Effector memory CD4-positive, alpha-beta T cell (primary cell): ENCODE measurements at places on chromosomes 1 and 21.

DNA sequence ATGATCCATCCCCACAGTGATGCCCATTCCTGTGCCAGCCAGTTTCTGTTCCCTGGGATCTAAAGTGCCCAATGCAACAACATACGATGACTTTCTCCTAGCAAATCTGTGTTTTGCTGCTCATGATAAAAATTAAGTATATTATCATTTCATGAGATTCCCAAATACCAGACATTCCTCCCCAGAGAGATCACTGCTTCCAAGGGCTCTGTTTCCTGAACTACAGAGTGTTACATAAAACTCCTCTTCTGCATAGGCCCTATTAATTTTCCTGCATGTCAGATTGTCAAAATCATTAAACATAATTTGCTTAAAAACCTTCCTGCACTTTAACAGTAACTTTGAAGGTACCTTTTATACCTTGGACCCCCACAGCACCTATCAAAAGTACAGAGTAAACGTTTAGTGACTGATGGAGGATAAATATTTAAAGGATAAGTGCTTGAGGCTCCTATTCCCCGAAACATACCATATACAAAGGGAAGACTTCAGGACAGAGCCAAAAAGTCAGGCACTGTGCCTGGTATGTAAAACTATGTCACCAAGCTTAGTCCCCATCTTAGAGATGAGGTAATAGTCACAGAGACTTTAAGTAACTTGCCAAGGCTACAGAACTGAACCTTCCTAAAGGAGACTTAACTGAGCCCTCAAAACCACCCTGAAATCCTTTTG lies 50.2 kb downstream of the SLC25A24 start:
- DNase-seq: no peak

GRCh38 chr21:39153373-39153772 lies 29.9 kb downstream of the PSMG1 start:
- no peak for DNase-seq

GRCh38 chr1:84538599-84538998 lies 32.2 kb upstream of the GNG5 start:
- DNase-seq: no peak

GRCh38 chr1:113975211-113975895 lies 3.9 kb upstream of the OLFML3 start:
- DNase-seq: no peak

DNA sequence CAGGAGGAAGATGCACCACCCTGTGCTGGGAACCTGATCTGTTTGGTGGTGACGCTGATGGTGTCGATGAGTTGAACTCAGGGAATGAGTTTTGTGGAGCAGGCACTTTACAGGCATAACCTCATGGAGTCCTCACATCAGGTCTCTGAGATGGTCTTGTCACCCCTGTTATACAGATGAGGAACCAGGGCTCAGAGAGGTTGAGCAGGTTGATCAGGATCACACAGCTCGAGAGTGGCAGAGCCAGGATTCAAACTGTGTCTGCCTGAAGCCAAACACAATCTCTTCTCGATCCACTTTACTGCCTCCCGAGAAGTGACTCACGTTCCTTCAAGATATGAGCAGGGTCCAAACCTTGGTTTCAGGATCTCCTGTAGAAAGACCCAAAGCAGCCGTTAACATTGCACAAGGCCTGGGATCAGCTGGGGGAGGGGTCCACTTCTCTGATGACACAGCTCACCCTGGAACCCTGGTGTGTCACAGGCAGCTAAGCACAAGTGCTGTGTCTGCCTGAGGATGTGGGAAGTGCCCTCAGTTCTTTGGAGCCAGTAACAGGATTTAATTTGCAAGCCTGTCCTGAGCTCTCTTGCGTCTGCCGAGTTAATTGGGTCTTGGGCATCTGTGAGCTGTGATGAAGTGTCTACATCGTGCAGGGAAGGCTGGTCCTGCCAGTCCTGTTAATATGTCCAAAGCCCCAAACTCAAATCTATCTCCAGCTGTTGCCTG lies 65.4 kb upstream of the STUM start:
- DNase-seq: no peak

GRCh38 chr21:34021726-34022125 lies 51.7 kb upstream of the MRPS6 start:
- no peak for DNase-seq

- no peak for DNase-seq
Measured at GRCh38 chr21:19076031-19076430, 672.4 kb upstream of the TMPRSS15 start.

DNA sequence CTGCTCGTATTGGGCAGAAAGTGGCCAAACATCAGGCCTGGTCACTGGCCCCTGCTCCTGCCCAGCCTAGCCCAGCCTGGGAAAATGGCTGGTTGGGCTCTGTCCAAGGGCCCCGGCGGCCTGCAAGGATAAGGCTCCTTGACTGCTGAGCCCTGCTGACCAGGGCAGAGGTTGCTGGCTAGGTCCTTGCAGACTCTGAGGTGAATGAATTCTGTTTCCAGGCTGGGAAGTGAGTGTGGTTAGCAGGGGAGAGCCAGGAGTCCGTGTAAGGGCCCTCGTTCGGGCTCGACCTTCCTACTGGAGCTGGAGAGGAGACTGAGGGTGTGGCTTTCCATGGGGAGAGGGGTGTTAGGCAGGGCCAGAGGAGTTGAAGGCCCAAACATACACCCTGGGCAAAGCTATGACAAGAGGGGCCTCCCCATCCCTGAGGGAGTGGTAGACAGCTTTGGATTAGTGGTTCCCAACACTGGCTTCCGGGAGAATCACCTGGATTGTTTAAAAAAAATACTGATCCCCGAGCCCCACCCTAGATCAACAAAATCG lies 20.6 kb downstream of the CSF1 start:
- DNase-seq: no peak

- no peak for DNase-seq
Measured at GRCh38 chr1:21531241-21531640, 22.0 kb downstream of the ALPL start.

DNA sequence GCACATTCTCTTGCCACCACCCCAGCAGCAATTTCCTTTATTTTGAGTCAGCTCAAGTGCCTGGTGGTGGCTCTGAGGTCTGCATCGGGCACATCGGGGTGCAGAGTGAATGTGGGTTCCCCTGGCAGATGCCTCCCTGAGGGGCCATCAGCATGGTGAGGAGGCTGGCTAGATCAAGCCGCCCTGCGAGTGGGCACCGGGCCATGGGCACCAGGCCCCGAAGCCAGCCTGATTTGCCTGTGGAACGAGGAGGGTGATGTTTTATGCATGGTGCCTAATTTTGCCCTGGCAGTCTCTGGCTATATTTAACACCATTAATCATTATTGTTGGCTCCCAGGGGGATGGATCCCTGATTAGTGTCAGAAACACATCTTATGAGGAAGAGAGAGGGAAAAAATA lies 36.3 kb downstream of the ACTL8 start:
- no peak for DNase-seq

GRCh38 chr1:186014370-186015037 lies 280.3 kb downstream of the HMCN1 start:
- no peak for DNase-seq

GRCh38 chr1:162236201-162236600 lies 140.5 kb downstream of the SPATA46 start:
- DNase-seq: no peak

GRCh38 chr1:224784265-224785039 lies 145.0 kb upstream of the DNAH14 start:
- no peak for DNase-seq

DNA sequence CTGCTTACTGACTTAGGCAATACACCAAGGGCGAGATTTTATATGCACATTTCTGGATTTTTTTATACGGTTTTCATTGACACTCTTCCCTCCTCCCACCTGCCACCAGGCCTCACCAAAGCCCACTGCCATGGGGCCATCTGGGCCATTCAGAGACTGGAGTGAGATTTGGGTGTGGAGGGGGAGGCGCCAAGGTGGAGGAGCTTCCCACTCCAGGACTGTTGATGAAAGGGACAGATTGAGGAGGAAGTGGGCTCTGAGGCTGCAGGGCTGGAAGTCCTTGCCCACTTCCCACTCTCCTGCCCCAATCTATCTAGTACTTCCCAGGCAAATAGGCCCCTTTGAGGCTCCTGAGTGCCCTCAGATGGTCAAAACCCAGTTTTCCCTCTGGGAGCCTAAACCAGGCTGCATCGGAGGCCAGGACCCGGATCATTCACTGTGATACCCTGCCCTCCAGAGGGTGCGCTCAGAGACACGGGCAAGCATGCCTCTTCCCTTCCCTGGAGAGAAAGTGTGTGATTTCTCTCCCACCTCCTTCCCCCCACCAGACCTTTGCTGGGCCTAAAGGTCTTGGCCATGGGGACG lies 57.9 kb downstream of the LACTBL1 start:
- DNase-seq: no peak

GRCh38 chr1:70195342-70195741 lies 10.0 kb downstream of the LRRC40 start:
- no peak for DNase-seq

- DNase-seq: no peak
Measured at GRCh38 chr1:51610637-51611036, 6.3 kb upstream of the OSBPL9 start.

DNA sequence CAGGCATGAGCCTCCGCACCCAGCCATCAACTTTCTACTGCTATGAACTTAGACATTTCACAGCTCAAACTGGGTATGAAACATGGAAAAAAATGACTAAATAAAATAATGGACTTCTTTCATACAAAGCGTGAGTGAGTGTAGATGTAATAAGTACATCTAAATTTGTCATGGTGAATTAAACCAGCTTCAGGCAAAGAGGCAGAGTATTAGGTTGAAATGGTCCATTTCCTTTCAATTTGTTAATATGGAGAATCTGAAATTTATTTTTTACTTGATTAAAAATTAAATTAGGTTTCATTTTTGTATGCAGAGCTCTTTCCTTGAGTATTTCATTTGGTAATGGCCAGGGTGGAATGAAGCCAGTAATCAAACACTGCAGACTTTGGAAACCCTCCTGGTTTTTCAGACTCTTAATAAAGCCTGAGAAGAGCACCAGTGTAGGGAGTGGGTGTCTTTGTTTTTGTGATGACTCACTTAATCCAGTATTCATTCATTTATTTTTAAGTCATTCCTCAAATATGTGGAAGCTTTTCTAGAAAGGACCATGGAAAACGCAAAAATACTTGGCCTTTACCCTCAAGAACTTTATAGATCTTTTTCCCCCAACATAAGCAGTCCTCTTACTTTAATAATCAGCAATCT lies 49.2 kb downstream of the ALG14 start:
- DNase-seq: no peak

DNA sequence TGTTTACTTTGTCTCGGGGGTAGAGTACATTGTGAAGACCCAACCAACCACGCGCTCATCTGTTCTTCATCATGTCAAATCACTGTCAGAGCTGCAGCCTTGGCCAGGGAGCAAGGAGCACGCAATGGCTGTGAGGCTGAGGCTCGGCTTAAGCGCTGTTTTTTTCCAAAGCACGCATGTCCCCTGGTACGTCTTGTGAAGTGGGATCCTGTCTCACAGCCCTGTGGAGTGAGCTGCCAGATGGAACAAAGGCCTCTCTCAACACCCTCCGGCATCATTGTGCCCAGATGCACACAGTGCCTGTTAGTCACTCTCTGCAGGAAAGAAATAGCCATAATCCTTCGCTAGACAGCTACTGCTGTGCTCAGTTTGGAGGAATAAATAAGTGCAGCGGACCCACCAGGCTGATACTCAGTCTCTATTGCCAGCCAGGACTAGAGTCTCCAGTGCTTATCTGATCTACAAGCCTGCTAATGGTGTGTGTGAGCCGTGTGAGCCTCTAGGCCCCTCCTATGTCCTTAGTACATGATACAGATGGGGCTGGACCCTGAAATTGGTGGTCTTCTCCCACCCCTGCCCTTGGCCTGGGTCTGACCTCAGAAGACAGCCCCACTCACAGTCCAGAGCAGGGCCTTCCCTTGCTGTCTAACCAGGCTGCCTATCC lies 91.3 kb upstream of the COA6 start:
- no peak for DNase-seq

GRCh38 chr1:181503171-181503810 lies 20.0 kb downstream of the CACNA1E start:
- no peak for DNase-seq

GRCh38 chr1:7432900-7433380 lies 338.2 kb upstream of the VAMP3 start:
- DNase-seq: no peak

DNA sequence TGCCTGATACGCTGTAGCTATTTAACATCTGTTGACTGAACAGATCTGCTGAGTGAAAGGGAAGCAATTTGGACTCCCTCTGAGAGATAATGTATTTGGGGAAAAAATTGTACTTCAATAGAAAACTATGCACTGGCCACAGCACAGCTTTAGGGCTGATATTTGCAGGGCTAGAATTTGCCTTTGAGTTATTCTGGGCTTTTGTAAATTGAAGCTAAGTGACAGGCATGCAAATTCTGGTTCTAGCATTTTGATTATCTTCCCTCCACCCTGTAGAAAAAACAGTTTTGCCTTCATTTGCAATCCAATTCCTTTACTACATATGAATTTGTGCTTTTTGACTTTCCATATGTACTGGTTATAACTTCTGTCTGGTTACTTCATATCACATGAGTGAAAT lies 7.9 kb downstream of the KYAT3 start:
- DNase-seq: no peak

DNA sequence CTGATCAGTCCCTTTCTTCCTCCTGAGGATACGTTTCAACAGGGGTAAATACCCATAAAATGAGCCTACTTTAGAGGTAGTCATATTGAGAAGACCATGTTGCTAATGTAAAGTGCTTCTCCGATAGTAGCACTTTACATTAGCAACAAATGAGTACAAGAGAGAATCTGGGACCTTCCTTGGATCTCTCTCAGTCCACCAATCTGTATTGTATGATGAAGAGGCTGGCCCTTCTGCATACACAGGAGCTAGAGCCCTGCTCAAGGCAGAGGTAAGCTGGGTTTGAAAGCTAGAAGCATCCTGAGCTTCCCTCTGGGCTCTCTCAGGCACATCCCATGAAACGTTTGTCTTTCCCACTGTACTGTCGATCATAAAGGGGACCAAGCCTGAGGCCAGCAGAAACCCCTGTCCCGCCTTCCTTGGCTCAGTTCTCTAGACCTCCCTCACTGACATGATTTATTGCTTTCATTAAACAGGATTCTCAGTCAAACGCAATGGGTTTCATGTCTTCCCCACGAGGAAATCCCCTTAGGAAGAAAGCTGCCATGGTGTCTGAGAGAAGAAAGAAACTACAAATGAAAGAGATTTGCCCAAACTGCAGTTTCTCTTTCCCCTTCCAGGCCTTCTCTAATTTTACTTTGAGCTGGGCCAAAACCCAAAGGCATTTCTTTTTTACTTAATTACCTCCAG lies 62.8 kb upstream of the BCAR3 start:
- DNase-seq: no peak

DNA sequence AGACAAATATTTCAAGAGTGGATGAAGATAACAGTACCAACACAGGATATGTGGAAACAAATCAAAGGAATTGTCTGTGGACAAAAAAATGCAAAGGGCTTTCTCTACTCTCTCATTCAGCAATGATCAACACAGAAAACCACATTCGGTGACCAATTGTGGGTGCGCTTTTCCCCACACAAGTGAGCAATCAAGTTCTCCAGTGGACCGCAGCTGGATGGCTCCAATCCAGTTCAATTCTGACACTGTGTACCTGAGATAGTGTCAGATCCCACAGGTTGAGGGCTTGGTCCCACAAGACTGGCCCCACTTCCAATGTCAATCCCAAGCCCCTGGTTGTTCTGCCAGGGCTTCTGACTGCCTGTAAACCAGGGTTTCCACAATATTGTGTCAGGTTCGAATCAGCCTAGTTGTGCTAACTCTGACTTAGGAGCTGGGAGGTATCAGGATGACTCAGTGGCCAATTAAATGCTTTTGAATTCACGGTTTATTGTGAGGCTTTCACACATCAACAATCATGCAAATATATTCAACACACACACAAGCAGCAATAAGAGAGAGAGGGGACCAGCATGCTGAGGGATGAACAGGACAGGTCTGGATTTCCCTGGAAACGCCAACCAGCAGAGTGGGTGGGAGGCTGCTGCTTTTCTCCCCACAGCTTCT lies 87.0 kb upstream of the BTG3 start:
- no peak for DNase-seq

GRCh38 chr1:200048244-200048643 lies 20.7 kb downstream of the NR5A2 start:
- no peak for DNase-seq
